IPS-NIHi11 (cell line): ENCODE measurements at places on chromosomes 7 and 10.

DNA sequence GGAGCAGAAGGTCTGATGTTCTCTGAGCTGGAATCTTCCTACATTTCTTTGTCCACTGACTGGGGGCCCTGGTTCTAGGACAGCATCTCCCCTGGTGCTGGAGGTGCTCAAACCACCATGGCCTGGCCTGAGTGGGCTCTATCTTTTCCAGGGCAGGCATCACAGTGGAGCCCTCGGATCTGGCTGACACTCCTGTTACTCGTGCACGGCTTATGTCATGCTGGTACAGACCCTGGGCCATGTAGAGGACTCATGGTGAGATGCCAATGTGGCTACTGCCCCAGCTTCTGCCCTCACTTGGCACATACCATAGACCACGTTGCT is 96.0 kb downstream of the HIPK2 start:
- no peak for DNase-seq

DNA sequence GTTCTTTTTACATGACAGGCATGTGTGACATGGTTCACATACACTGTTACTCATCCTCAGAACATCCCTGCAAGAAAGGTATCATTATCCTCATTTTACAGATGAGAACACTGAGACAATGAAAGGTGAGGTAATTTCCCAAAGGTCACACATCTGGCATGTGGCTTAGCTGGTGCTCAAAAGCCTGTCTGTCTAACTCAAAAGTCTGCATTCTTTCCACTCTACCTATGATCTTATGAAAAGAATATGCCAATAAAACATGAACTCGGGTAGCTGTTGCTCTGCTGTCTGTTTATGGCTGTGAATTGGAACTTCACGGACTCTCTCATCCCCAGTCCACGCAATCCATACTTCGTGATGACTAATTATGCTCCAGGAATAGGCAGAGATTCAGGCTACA is 79.0 kb upstream of the ODAD2 start:
- peak; percentile 15 for DNase-seq

GRCh38 chr10:11986593-11987216 is 55.9 kb downstream of the UPF2 start:
- peak; percentile 79 for DNase-seq

- DNase-seq = no peak
These were observed 115.9 kb upstream of the EEPD1 start for GRCh38 chr7:36037121-36037662.

GRCh38 chr7:114629762-114630161 is 215.1 kb downstream of the FOXP2 start:
- DNase-seq = no peak

DNA sequence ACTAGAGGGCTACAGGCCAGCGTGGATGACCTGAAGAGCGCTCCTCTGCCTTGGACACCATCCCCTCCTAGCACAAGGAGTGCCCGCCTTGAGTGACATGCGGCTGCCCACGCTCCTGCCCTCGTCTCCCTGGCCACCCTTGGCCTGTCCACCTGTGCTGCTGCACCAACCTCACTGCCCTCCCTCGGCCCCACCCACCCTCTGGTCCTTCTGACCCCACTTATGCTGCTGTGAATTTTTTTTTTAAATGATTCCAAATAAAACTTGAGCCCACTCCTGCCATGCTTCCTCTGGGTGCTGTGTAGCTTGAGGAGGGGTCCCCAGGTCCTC is 4.5 kb downstream of the SNCG start:
- no peak for DNase-seq

- no peak for DNase-seq
These were observed 610.6 kb upstream of the NRP1 start for GRCh38 chr10:33945051-33945450.

- no peak for DNase-seq
These were observed 76.2 kb upstream of the NMT2 start for GRCh38 chr10:15244635-15245197.

DNA sequence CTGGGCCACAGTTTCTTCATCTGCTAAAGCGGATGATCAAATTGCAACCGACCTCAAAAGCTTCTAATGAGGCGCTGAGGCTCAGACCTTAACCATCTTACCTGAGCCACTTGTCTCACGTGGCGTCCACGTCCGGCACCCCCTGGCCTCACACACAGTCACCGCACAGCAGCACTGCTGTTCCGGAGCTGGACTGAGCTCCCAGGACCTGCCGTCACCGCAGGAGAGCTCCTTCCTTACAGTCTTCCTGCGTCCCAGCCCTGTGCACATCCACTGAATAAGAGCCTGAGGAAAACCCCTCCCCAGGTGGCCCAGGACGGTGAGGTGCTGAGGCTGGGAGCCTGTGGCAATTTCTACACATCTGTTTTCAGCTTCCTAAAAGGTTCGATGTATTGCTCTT is 35.7 kb downstream of the TNS3 start:
- no peak for DNase-seq

DNA sequence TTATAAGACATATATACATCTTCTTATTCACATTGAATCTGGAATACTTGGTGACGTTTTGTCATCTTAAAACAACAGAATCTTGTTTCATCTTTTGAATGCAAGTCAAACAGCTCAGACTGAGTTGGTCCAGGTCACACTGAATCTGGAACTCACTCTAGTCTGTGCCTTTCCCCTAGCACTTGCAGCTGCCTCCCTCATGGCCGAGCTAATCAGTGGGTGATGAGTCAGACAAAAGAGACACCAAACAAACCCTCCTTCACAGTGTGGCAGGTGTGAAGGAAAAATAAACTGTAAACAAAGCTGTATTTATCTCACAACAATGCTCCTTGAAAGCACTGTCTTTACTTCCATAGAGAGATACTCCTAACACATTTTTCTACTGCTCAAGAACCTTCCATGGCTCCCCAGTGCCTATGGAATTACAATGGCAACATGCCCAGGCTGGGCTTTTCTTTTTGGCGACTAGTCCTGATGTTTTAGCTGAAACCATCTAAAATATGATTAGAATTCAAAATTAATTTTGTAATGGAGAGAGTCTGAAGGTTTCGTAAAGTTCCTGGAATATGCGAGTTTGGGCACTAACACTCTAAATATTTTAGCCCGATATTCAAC is 140.0 kb downstream of the ZNF365 start:
- no peak for DNase-seq

DNA sequence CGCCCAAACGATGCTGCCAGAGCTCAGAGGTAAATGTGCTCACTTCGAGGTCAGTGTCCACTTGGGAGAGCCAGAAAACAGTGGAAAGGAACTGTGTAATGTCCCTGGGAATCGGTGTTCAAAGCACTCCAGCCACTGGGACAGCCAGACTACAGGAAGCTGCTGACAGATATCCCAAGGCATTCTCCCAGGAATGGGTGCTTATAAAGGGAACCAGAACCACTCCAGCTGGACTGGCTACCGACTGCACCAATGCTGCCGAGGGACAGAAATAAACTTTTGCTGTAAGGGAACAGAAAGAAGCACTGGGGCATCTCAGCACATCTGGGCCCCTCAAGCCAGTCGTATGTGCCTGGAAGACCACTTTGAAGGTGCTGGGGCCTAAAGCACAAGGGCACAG is 76.7 kb downstream of the ATXN7L1 start:
- DNase-seq = no peak

DNA sequence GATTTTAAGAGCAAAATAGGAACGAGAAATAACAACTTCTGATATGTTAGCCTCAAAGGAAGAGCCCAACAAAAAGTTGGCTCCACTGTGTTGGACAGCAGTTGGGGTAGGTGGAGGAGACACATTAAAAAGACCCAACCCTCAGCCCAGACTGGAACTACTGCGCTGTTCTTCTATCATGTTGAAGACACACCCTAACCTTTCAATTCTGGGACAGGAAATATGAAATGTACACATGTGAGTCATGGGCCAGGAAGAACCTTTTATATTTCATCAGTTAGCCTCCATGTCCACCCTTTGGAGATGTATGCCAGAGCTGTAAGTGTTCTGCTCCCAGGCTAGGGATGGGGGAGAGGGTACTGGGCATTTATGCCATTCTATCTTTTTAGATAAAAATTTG is 22.1 kb downstream of the CLDN12 start:
- DNase-seq = no peak
